Sigmoid colon (tissue), 7 donors: ENCODE measurements at places on chromosomes 12 and 14. TPM values are rescaled to one million over a fixed set of nuclear protein-coding genes. Genes with fewer than 3 reads are reported as not detected.

DNA sequence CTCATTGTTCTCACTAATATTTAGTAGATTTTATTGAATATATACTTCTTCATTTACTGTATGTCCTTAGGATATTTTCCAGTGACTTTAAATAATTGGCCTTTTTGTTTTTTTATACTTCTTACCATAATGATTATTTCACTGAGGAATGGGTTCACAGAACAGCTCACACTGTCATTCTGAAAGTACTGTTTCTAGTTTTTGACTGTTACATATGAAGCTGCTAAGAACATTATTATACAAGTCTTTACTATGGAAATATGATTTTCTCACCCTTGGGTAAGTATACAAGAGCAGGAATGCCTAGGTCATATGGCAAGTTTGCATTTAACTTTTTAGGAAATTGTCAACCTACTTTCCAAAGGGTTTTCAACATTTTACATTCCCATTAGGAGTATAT is 343.1 kb downstream of the CCER1 start:
- H3K36me3 ChIP-seq, result no peaks in the 10 kb centered on the region
- H3K4me1 ChIP-seq, result no peaks in the 10 kb centered on the region
- DNase-seq, result no peak
- H3K4me3 ChIP-seq, result no peak overlapping the region

- no peaks in the 10 kb centered on the region for H3K4me1 ChIP-seq
- no peak within 1 kb of the TSS for H3K4me3 ChIP-seq
- H3K27ac ChIP-seq, result no peak within 1 kb of the TSS
Observed at GRCh38 chr12:52833922-52834726, at the start of gene KRT79. Gene KRT79, minus strand, starts transcription at chr12:52834311. Its CDS starts 51 bp downstream, at chr12:52834260.

DNA sequence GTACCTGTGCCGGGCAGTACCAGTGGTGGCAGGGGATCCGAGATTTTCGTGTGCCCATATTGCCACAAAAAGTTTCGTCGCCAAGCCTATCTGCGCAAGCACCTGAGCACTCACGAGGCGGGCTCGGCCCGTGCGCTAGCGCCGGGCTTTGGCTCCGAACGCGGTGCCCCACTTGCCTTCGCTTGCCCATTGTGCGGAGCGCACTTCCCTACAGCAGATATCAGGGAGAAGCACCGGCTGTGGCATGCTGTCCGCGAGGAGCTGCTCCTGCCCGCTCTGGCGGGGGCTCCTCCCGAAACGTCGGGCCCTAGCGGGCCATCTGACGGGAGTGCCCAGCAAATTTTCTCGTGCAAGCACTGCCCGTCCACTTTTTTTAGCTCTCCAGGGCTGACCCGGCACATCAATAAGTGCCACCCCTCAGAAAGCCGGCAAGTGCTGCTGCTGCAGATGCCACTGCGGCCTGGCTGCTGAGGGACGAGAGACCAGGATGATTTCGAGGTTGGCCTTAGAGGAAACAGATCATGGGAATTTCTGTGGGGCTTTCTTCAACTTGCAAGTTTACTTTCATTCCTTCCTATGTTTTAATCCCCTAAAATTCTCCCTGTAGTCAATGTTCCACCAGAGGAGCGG is 1.6 kb downstream of the INSM2 start:
- peaks cover 41% of the 10 kb centered on the region for H3K27me3 ChIP-seq
- DNase-seq, result no peak
- no peak overlapping the region for H3K27ac ChIP-seq
- H3K36me3 ChIP-seq, result no peaks in the 10 kb centered on the region

DNA sequence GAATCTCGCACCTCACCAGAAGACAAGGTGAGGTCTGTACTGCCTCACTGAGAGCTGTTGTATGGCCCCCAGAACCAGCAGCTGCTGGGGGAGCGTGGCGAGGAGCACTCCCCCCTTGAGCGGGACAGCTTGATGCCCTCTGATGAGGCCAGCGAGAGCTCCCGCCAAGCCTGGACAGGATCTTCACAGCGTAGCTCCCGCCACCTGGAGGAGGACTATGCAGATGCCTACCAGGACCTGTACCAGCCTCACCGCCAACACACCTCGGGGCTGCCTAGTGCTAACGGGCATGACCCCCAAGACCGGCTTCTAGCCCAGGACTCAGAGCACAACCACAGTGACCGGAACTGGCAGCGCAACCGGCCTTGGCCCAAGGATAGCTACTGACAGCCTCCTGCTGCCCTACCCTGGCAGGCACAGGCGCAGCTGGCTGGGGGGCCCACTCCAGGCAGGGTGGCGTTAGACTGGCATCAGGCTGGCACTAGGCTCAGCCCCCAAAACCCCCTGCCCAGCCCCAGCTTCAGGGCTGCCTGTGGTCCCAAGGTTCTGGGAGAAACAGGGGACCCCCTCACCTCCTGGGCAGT is 9.3 kb downstream of the CACNB3 start:
- H3K27ac ChIP-seq, result no peak overlapping the region
- no peaks in the 10 kb centered on the region for H3K4me1 ChIP-seq
- no peaks in the 10 kb centered on the region for H3K27me3 ChIP-seq
- no peak for DNase-seq
- no peak overlapping the region for H3K4me3 ChIP-seq
- peaks cover 31% of the 10 kb centered on the region for H3K36me3 ChIP-seq

- H3K27ac ChIP-seq, result no peak overlapping the region
- no peaks in the 10 kb centered on the region for H3K27me3 ChIP-seq
- no peak for DNase-seq
- peaks cover 12% of the 10 kb centered on the region for H3K4me1 ChIP-seq
- H3K4me3 ChIP-seq, result no peak overlapping the region
Observed at GRCh38 chr14:22463763-22464173, 125.3 kb downstream of the DAD1 start.

- no peak overlapping the region for H3K4me3 ChIP-seq
- H3K36me3 ChIP-seq, result no peaks in the 10 kb centered on the region
- no peak for DNase-seq
- H3K27me3 ChIP-seq, result no peaks in the 10 kb centered on the region
- H3K4me1 ChIP-seq, result peaks cover 21% of the 10 kb centered on the region
Observed at GRCh38 chr14:56271970-56272369, 153.8 kb downstream of the PELI2 start.

FAM90A1 gene
- total RNA-seq, result not detected

LUM gene
- 363 TPM for total RNA-seq

ALKBH2 gene
- 15.5 TPM for total RNA-seq

GRCh38 chr12:90100579-90100978 is 391.9 kb upstream of the ATP2B1 start:
- no peaks in the 10 kb centered on the region for H3K4me1 ChIP-seq
- no peak overlapping the region for H3K27ac ChIP-seq
- DNase-seq, result no peak
- H3K27me3 ChIP-seq, result no peaks in the 10 kb centered on the region

- H3K27ac ChIP-seq, result peak overlapping the region; percentile 98
- H3K4me1 ChIP-seq, result peaks cover 57% of the 10 kb centered on the region
- DNase-seq, result peak; percentile 73
- no peaks in the 10 kb centered on the region for H3K27me3 ChIP-seq
- no peaks in the 10 kb centered on the region for H3K36me3 ChIP-seq
Observed at GRCh38 chr12:57129321-57129842, 1.1 kb downstream of the LRP1 start.

DNA sequence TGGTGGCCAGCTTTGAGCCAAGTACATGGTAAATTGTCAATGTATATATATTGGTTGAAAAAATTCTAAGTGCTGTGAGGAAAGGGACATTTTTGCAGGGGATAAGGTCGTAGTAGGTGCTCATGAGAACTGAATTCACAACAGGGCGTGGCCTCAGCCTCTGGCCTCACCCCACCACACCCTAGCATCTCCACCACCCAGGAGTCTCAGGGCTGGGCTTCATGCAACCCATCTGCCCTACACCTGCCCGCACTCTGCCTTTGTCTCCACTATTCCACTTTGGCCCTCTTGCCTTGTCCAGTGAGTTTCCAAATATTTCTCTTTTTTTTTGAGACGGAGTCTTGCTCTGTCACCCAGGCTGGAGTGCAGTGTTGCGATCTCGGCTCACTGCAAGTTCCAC is 22.1 kb upstream of the AQP2 start:
- H3K4me3 ChIP-seq, result no peak overlapping the region
- H3K36me3 ChIP-seq, result no peaks in the 10 kb centered on the region

DNA sequence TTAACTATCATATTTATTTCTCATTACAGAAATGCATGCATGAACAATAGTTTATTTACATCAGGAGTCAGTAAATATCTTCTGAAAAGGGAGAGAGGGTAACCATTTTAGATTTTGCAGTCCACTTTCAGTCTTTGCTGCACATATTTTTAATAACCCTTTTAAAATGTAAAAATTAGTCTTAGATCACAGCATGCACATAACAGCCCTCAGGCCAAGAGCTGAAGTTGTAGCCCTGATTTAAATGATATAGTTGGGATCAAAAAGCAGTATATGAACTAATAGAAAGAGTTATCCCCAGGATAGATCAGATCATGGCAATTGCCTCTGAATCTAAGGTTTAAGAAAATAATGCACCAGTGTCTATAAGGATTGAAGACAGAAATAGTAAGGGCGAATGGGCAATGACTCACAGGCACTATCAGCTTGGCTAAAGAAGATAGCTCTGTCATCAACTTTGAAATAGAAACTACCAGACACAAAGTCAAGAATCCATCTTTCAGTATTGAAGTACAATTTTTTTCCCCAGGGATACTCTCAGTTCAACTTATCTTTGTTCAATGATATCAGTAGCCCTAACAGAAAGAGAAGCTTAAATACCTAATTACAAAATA is 13.1 kb upstream of the CLEC7A start:
- no peaks in the 10 kb centered on the region for H3K36me3 ChIP-seq
- H3K4me3 ChIP-seq, result no peak overlapping the region
- no peak overlapping the region for H3K27ac ChIP-seq
- H3K4me1 ChIP-seq, result peaks cover 9% of the 10 kb centered on the region

HCAR2 gene
- total RNA-seq, result 0.36 TPM

- no peak overlapping the region for H3K27ac ChIP-seq
- H3K36me3 ChIP-seq, result no peaks in the 10 kb centered on the region
- no peak for DNase-seq
- no peaks in the 10 kb centered on the region for H3K27me3 ChIP-seq
Observed at GRCh38 chr12:13094367-13094766, 9.1 kb downstream of the GSG1 start.
